ENCODE measurements at places on chromosomes 6 and 20.
A peak's percentile ranks its signal among the peaks of the same experiment; 100 is the strongest.

GRCh38 chr6:85551264-85551663 is 42.4 kb downstream of the SNX14 start:
- no peak for DNase-seq

GRCh38 chr6:169220068-169220964 is 33.3 kb downstream of the THBS2 start:
- DNase-seq, result no peak

GRCh38 chr6:119484598-119484997 is 135.0 kb upstream of the MAN1A1 start:
- peak; percentile 96 for DNase-seq

- peak; percentile 20 for DNase-seq
Observed at GRCh38 chr20:51871943-51872342, 69.6 kb upstream of the SALL4 start.

DNA sequence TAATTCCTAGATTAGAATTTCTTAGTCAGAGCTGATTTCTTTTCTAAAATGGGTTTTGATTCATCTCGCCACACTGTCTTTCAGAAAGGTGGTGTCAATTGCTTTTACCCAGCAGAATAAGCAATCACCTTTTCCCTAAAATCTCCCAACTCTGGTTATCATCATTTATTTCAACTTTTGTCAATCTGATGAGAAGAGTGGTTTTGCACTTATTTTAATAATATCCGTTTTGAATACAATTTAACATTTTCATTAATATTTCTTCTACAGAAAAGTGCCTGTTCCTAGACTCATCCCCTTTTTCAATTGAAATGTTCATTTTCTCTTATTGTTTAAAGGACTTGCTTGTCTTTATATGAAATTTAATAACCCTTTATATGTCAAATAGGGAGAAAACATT is 8.2 kb upstream of the NCR2 start:
- DNase-seq, result no peak

DNA sequence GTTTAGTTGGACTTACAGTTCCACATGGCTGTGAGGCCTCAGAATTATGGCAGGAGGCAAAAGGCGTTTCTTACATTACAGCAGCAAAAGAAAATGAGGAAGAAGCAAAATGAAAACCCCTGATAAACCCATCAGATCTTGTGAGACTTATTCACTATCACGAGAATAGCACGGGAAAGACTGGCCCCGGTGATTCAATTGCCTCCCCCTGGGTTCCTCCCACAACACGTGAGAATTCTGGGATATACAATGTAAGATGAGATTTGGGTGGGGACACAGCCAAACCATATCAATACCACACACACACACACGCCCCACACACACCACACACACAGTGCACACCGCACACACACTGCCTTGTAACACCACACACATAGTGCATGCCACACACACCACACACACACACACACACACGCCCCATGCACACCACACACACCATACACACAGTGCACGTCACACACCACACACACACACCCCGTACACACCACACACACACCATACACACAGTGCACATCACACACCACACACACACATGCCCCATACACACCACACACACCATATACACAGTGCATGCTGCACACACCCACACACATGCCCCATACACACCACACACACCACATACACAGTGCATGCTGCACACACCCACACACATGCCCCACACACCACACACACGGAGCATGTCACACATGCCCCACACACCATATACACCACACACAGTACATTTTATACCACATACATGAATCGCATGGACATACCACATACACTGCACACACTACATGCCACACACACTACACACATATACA is 310.5 kb downstream of the TAF4 start:
- no peak for DNase-seq

- DNase-seq, result no peak
Observed at GRCh38 chr20:31906001-31906400, 35.6 kb downstream of the TTLL9 start.

DNA sequence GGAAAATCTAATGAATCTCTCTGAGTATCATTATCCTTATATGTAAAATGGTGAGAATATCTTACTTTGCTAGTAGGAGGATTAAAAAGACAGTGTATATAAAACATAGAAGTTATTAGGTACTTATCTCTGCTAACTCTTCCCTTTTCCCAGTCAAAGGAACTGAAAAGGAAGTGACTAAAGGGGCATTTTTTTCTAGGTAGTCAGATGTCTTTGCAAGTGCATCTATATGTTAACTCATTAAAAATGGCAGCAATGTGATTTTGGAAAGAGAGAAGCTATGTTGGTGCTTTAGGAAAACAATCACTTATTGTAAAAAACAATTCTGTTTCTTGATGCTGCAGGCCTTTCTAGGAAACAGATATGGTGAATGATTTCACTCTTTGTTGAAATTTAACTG is 180.9 kb downstream of the SAMD5 start:
- no peak for DNase-seq

DNA sequence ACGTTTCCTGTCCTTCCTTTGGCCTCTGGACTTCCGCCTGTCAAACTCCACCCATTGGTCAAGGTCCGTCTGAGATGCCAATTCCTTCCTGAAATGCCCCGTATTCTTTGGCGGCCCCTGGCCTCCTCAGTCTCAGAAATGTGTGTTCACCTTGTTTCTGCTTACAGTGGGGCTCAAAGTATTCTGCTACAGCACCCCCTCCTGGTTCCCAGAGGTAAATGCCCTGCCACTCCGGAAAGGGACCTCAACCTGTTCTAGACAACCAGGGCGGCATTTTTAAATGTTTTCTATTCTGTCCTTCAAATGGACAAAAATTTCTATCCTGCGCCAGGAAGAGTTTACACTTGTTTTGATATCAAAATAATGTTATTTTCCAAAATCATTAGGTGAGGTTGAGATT is 12.1 kb upstream of the PAX1 start:
- DNase-seq, result no peak

DNA sequence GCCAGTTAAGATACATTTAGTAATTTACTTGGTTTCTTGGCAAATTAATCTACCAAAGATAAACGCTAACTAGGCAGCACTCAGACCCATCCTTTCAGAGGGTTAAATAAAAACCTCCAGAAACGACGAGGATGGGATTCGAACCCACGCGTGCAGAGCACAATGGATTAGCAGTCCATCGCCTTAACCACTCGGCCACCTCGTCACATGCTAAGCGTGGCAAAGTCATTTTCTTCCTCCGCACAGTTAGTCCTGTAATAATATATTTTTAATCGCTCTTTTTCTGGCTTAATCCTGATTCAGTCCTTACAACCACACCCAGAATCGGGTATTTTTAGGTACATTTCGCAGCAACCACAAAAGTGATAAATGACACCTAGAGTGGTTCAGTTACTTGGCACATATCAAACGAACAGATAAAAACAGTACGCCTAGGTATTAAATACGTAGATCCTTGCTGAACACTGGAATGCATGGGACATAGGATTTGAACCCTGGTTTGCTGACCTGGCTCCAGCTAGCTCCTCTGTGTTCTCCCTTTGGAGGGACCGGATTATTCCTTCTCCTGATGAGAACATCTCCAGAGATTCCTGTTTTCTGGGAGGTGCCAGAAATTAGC is 71.6 kb downstream of the GPX5 start:
- DNase-seq, result no peak

GRCh38 chr6:161058741-161059140 is 67.2 kb downstream of the MAP3K4 start:
- no peak for DNase-seq

DNA sequence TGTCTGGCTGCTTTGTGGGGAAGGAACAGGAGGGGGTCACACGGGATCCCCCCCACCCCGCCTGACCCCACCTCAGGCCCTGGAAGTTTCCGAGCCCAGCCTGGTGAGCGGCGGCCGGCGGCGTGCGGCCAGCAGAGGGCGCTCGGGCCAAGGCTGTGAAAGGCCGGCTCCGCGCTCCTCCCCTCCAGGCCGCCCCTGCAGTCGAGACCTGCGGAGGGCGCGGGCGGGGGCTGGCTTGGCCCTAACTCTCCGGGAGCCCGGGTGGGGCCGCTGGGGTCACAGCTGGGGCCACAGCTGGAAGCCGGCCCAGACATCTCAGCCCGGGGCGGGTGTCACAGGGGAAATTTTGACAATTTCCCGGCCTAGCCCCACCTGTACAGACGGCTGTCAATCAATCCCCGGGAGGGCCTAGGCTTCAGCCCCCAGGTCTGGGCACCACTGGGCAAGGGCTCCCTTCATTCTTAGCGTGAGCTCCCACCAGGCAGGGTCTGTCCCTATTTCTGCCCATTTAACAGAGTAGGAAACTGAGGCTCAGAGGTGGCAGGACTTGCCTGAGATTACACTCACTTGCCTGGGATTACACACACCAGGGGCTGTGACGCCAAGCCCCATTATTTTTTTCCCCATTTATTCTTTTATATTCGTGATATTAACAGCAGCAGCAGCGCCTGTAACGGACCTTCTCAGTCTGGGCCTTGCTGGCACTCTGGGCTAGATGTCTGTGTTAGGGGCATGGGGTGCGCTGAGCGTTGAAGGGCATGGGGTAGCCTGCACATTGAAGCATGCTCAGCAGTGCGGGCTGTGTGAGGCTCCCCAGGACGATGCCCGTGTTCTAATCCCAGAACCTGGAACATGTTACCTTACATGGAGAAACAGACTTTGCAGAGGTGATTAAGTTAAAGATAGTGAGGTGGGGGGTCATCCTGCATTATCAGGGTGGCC is 23.0 kb downstream of the ZBP1 start:
- DNase-seq, result no peak

- no peak for DNase-seq
Observed at GRCh38 chr6:105167914-105168313, 11.9 kb downstream of the POPDC3 start.

GRCh38 chr6:49666930-49667757 is 30.5 kb upstream of the RHAG start:
- DNase-seq, result no peak

- no peak for DNase-seq
Observed at GRCh38 chr6:122790423-122791309, 1.6 kb downstream of the SMPDL3A start.

DNA sequence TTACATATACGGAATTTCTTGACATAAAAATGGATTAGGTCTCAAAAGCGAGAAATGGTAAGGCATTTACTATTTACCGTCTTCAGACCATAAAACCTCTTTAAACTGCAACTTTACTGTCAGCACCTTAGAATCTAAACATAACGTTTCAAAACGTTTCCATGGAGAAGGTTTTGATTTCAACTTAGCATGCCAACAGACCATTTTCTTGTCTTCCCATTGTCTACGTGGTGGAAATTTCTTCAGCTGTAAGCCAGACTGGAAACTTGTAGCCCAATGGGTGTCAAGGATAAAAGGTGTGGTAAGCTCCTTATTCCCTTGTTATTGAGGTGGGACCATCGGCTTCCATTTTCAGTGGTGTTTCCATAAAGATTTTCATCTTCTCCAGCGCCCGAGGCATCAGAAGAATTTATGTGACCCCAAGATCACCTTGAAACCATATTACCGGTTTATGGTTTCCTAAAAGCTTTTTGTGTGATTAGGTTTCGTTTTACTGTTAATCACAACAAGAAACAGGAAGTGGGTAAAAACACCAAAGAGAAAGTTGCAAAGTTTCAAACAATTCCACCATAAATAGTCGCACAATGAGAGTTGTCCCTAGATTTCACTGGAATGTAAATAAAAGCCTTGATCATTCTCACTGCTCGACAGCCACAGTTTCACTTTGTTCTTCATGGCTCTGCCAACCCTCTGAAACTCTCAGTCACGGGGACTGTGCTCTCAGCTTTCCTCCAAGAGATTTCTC is 63.0 kb upstream of the CD2AP start:
- DNase-seq, result no peak

- no peak for DNase-seq
Observed at GRCh38 chr6:30857112-30857511, 27.2 kb upstream of the DDR1 start.

GRCh38 chr20:59985864-59986263 is 27.6 kb downstream of the CDH26 start:
- no peak for DNase-seq

DNA sequence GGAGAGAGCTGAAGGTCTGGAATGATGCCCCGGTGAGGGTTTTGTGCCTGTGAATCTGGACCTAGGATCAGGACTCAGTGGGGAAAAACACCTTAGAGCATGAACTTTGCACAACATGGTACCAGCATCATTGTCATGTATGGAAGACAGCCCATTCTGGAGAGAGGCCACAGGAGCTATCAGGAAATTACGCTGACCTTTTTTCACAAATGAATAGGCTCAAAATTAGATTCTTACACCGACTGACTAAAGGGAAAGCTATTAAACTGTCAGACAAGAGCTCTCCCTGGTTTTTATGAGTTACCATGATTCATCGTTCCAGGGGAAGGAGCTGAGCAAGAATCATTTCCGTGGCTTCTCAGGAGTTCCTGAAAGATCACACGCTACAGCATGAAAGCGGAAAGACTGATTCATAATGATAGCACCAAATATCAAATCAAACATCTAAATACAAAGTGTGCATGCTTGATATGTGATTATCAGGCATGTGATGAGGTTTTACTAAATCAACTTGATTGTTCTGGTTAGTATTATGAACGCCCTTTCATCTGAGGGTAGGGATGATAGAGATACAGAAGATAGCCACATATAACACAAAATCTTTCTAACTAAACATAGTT is 224.9 kb upstream of the SMLR1 start:
- DNase-seq, result peak; percentile 95

- DNase-seq, result no peak
Observed at GRCh38 chr6:14138701-14139215, 21.2 kb downstream of the CD83 start.

GRCh38 chr20:2252419-2252997 is 43.3 kb upstream of the TGM3 start:
- DNase-seq, result no peak

GRCh38 chr6:160999516-160999915 is 7.9 kb downstream of the MAP3K4 start:
- DNase-seq, result no peak

DNA sequence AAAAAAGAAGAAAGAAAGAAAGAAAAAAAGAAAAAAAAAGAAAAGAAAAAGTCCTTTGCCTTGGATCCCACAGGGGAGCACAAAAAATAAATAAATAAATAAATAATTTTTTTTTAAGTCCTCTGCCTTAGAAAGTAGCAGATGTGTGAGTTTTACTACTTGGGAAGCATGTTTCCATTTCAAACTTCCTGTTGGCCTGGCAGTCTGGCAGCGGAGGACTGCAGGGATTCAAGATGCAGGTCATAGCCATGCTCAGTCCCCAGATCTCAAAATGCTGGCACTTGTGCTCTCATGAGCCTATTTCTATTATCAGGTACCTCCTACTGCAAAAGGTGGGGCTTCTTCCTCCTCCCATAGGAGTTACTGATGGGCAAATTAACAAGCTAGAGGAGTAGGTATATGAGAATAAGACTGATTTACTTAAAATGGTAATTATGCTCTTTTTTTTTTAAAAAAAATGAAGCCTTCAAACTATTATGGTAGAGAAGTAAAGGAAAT is 54.2 kb upstream of the MAP7 start:
- DNase-seq, result no peak

DNA sequence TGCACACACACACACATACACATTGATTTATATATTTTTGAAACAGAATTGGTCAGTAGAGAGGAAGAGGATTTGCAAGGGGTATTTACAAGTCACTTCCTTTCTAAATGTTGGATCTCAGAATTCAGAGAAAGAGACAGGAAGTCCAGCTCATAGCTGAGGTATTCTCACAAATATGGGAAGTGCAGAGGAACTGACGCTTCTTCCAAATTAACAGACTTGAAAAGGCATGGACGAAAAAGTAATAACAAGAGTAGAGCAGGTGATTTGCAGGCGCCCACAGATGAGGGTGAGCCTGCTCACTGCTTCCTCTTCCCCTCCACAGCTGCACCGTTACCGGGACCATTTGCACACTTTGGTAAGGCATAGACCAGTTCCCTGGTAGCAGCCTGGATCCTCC is 246.4 kb downstream of the PHACTR1 start:
- DNase-seq, result no peak
